Fibroblast of skin of right quadriceps (primary cell): ENCODE measurements at places on chromosomes 12 and 14.

- peak; percentile 46 for DNase-seq
Measured at GRCh38 chr12:56256326-56256960, 1.7 kb downstream of the ANKRD52 start.

- peak; percentile 68 for DNase-seq
Measured at GRCh38 chr14:74596741-74597450, 15.1 kb downstream of the LTBP2 start.

DNA sequence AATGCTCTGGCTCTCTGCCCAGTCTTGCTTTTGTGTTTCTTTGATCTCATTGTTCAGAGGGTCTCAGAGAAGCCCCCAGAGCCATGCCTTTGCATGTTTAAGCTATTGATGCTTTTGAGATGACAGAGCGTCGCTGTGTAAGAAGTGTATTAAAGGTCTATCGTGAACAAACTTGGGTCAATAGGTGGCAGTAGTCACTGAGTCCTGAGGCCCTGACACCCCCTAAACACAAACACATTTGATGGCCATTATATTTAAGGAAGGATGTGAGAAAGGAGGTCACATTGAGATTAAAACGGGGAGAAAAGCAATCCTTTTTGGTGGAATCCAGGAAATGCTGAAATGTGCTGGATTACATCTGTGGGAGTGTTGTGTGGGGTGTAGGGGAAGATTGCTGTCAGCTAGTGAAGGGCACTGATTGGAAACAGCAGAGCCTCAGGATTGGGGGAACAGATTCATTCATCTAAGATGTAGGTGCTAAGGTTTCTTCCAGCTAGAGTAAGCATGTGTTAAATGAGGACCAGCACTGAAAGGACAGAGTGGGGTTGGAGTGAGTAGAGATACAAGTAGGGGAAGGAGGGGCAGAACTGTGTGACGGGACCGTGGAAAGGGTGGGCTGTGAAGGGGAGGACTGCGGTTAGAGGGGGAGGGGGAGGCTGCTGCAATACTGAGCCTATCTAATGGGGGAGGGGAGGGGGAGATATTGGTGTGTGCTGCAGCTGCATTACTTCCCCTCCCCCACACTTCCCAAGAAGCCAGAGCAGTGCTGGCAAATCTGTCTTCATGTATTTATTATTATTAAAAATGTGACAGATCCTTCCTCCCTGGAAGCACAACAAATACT lies 12.7 kb downstream of the NGDN start:
- no peak for DNase-seq

DNA sequence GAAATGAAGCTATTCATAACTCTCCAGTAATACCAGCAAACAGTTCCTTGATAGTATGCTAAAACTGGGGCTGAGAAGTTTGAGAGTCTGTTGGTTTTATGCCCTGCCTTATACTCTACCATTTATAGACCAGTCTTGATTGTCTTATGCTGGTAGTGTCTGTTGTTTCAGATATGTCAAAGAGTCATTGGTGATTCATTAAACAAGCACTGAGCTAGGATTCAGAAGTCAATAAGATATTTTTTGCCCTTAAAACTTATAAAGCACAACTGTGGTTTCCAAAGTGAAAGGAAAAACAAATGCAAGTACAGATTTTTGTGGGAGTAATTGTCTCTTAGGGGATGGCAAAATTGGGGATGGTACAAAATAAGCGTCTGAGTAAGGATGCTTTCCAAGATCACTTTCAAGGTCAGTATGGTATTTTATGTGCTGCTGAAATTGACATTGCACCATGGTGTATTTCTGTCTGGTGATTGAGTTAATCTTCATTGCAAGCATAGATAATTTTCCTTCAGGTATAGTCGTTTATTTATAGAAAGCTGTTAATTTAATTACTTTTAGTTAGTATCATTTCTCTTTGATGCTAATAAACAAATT lies 289.5 kb upstream of the E2F7 start:
- peak; percentile 20 for DNase-seq

DNA sequence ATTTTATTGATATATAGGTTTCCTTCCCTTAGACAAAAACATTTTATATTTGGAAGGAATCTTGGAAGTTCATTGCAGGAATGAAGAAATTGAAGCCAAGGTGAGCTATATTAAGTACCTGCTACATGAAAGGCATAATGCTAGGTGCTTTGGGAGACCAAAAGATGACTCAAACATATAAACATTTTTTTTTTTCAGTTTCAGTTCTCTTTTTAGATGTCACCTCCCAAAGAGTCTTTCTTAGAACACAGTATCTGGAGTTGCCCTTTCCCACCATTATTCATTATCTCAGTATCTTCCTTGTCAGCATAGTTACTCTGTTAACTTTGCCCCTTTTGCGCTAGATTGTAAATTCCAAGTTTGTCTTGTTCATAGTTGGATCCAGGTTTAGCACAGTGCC lies 1.1 kb downstream of the LIN52 start:
- no peak for DNase-seq

GRCh38 chr12:2862876-2863275 lies 6.0 kb upstream of the TEX52 start:
- DNase-seq = no peak

DNA sequence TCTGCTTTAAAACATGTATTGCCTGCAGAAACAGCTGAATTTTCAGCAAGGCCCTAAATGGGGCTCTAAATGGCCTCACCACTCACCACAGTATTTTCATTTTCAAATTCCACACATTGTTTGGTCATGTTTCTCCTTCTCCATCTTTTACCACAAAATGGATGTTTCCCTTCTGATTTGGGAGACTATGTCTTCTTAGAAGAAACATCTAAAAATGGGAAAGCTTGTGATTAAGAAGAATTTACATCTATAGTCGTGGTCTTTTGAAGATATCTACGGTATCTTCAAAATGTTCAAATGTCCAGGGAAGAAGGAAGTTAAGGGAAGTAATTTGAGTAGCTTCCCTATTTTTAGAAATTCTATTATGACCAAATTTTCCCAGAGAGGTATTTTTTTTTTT lies 20.7 kb upstream of the TUBA1C start:
- peak; percentile 90 for DNase-seq

DNA sequence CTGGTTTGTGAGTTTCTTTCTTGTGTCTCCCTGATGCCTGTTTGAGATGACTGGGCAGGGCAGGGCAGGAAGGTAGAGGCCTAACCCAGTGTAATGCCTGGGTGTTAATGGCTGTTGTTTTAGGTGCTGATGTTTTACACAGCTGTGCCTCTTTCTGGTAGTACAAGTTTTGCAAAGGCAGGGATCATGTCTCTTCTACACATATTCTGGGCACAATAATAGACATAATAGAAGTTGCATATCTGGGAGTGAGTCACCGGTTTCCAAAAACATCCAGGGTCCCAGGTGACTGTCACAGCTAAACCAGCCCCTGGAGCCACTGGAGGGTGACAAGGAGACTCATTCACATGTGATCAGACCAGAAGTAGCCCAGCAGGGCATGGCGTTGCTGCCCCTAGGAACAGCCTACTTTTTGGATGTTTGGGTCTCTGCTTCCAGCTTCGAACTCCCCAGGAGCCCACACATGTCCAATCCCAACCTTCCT lies 18.1 kb downstream of the TPCN1 start:
- no peak for DNase-seq

GRCh38 chr12:118397708-118398440 lies 21.5 kb downstream of the SUDS3 start:
- no peak for DNase-seq

DNA sequence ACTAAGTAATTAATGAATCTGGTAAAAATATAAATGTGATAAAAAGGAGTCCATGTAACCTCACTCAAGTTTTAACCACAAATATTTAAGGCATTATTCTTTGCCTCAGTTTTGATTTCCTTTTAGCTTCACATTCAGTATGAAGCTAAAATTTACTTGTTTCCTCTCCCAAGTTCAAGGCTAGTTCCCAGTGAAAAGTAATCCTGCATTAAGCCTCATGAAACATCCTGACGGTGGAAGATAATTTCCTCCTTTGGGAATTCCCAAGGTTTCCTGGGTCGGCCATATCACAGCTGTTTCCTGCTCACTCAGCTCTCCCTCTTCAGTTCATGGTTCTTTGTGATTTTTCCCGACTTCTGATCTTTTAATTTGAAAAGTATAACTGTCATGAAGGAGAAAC lies 1256.8 kb upstream of the FLRT2 start:
- peak; percentile 1 for DNase-seq

DNA sequence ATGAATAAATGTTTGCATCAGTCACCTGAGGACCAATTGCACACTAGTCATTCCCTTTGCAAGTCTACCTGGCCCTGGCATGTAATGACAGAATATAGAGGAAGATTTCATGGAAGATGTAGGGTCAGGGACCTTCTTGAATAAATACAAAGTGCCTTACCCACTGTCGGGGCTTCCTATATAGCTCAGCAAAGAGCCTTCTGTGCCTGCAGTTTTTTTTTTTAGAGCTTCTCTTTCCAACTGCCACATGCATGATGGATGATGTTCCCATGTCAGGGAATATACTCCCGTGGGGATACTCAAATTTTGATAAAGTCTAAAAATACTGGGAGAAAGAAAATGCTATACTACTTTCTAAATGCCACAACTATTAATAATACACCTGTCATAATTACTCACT lies 176.7 kb downstream of the ADCK1 start:
- DNase-seq = no peak

GRCh38 chr14:75399843-75400775 lies 27.7 kb upstream of the JDP2 start:
- DNase-seq = peak; percentile 41

DNA sequence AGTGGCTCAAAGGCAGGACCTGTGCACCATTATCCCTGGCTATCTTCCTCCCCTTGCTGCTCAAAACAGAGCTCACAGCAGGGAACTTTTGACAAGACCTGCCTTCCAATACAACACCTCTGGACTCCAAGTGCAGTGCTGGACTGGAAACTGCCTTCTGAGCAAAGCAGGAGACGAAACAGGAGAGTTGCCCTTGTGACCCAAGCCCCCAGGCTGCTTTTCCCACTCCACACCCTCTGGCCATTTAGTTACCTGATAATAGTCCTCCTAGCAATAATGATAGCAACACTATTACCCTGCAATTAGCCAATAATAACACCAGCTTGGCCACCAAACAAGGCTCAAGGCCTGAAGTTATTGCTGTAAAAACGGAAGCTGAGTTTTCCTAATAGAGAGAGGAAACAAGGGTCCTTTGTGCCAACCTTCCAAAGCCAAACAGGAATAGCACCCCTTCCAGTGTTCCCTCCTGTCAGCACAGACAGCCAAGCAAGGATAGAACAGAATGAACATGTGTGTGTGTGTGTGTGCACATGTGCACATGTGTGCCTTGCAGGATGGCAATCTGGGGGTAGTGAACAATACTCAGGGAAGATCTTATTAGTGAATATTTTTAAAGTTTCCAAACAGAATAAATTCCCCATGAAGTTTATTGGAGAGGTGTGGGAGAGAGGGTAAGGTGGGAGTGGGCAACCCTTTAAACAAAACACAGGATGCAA lies 9.2 kb upstream of the KRT73 start:
- no peak for DNase-seq

- DNase-seq = peak; percentile 70
Measured at GRCh38 chr12:131132118-131132892, 178.6 kb downstream of the ADGRD1 start.

- peak; percentile 75 for DNase-seq
Measured at GRCh38 chr12:26319511-26319910, 124.1 kb downstream of the SSPN start.

DNA sequence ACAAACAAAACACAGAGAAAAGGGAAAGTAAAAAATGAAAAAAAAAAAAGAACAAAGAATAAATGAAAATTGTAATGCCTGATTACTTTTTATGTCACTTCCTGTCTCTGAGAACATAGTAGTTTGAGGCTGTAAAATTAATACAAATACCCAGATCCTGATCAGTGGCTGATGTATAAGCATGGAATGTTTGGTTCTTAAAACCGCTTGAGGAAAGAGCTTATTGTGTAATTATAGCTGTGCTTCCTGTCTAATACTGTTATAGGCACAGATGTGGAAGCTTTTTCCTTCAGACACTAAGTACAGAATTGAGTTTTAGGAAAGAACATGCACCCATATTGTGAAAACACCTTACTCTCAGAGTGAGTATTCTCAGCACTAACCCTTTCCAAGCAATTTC lies 86.9 kb downstream of the AVPR1A start:
- peak; percentile 59 for DNase-seq

DNA sequence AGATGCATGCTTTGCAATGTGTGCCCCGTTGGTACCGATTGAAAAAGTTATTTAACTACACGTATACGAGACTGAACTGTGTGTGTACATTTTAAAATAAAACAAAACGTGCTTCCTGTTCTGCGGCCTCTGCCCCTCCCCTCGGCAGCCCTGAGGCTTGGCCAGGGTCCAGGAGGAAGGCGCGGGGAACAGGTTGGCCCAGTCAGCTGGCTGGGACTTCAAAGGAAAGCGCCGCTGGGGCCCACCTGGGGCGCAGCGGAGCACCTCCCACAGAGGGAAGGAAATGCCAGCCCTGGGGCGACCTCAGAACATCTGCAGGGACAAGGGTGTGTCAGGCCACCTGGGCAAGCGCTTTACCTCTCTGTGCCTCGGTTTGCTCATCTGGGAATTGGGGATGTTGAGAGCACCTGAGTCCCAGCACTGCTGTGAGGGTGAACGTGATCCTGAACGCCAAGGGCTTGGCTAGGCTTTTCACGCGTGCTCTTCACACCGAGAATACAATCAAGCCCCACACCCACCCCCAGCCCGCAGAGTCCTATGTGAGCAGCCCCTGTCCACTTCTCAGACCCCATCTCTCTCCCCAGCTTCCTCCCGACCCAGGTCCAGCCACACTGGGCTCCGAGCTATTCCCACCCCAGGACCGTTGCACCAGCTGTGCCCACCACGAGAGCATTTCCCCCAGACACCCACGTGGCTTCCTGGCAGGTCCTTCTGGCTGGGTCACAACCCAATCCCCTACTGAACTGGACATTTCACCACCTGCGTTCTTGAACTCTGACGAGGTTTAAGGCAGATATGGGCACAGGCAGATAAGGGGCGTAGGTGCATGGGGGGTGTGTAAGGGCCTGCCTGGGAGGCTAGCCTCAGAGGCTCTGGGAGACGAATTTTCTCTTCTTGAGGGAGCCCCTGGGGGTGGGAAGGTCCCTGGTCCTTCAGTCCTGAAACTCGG lies 41.9 kb upstream of the NCOR2 start:
- DNase-seq = peak; percentile 59

- no peak for DNase-seq
Measured at GRCh38 chr12:49891012-49891411, 12.7 kb downstream of the FAIM2 start.

GRCh38 chr14:56708704-56709103 lies 101.6 kb downstream of the OTX2 start:
- no peak for DNase-seq

DNA sequence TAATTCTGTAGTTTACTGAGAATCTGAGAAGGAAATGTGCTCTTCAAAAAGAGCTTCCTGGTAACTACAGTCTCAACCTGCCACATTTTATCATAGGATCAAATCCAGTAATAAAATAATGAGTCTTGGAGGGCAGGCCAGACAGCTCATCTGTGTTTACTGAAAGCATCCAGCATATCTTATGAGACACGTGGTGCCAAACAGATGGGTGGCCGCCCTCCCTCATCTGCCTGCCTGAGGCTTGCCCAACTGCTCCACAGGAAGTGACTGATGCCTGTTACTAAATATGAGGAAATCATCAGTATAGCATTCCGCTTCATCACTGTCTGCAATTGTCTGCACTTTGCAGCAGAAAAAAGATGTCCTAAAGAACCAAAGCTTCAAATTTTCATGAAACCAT lies 13.5 kb downstream of the DHRS7 start:
- peak; percentile 87 for DNase-seq

- peak; percentile 66 for DNase-seq
Measured at GRCh38 chr12:19239616-19240234, 110.2 kb downstream of the PLEKHA5 start.
